ENCODE measurements at places on chromosomes 3 and 15.
A peak's percentile ranks its signal among the peaks of the same experiment; 100 is the strongest.

DNA sequence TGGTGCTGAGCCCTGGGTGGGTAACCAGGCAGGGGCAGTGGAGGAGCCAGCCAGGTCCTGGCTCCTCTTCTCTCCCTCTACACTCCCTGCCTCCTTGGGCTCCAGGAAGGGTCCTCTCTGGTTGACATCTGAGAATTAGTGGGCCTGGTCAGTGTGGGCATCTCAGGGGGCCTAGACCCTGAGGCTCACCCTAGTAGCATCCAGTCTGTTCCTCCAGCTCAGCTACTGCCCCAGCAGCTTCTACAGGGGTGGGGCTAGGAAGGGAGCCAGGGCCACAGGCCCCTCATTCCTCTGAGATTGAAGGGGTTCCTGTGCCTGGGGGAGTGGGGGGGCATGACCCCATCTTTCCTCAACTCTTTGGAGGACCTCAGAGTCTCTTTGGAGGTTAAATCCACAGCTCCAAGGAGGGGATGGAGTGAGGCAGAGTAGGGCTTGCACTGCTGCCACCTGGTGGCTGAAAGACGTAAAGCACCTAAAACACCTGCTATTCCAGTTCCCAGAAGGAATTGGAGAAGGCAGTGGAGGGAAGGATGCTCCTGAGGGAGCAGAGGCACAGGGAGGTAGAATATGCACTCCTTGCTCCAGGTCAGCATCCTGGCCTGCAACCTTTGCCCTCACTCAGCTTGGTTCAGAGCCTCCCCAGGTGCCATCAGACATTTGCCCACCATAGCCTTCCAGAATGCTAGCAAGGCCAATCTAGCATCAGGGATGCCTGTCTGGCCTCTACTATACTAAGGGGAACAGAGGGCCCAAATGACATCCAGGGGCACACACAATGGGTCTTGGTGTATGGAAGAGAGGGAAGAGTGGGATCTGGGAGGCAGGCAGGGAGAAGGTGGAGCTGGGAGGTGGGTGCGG lies 25.1 kb downstream of the C3orf18 start:
- DNase-seq: peak; percentile 26

- DNase-seq: no peak
These were observed 300.8 kb downstream of the ZBTB20 start for GRCh38 chr3:114846252-114846651.

DNA sequence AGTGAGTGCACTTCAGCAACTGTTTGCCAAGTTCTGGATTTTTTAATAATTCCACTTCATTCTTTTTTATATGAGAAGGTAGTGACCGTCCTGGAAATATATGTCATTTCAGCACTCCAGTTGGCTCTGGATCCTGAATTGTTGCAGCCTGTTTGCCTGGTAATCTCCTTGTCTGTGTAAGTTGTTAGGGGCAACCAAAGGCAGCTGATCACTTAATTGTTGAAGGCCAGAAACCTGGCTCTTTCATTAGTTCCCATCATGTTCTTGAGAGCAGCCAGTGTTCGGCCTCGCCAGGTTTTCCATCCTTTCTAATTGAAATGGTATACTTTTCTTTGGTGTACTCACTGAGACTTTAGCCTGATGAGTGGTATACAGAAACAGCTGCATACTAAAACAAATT lies 168.6 kb downstream of the SOX2 start:
- DNase-seq: no peak

DNA sequence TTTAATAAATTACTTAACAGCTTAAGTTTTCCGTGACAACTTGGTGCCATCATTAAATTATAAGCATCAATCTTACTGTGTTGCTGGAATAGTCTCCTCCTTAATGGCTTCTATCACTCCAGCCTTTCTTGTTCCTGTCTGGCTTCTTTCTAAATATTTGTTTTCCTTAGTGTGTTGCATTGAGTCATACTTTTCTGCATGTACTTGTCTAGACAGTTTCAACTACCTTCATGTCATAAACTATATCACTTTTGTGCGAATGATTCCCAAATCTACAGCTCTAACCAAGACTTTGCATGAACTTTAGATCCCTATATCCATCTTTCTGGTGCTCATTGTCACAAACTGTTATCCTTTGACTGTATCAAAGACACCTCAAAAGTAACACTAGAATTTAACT lies 78.4 kb downstream of the AKAP13 start:
- DNase-seq: no peak

DNA sequence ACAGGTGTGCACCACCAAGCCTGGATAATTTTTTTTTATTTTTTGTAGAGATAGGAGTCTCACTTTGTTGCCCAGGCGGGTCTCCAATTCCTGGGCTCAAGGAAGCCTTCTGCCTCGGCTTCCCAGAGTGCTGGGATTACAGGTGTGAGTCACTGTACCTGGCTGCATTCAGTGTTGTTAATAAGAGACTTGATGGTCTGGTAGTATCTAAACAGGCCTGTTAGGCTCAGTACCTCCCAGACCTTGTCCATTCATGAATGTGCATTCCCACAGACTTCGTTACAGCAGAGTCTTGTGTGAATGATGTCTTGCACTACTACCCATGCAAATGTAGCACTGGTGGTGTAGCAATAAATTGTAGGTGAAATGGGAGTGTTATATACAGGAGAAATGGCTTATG lies 17.7 kb downstream of the CMTM8 start:
- DNase-seq: no peak

DNA sequence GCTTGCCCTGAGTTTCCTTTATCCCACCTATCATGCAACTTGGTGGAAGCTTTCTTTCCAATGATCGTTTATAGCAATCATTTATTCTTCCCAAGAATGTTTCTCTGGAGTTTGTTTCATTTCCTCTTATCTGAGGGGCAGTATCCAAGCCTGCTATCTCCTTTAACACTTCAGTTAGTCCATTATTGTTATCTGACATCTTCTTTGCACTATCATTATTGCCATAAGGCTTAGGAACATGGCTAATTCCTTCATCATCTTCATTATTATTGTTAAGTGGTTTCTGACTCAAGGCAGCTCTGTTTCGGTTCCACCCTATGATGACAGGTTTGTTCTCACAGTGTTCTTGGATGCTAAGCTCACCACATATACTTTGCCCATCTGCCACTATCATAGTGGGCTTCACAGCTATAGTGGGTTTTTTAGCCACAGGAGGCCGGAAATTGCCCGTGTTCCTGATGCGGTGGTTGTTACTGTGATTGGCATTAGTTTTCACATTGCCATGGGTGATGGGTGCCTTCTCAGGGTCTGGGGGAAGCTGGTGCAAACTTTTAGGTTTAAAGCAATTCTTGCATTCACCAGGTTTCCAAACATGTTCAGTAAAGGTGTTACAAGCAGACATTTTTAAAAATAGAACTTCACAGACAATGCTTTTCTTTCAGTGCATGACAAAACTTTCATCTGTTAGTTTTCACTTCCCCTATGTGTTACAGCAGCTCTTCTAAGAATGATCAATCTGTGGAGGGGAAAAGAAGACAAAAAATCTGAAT lies 110.6 kb upstream of the TSPAN3 start:
- DNase-seq: no peak

- DNase-seq: no peak
These were observed 239.3 kb downstream of the DTWD1 start for GRCh38 chr15:49860101-49860500.

- peak; percentile 67 for DNase-seq
These were observed 2.9 kb downstream of the SOX14 start for GRCh38 chr3:137766876-137767537.

Measured in NCI-H524 (cell line).